ENCODE measurements at places on chromosomes 6 and 20.

DNA sequence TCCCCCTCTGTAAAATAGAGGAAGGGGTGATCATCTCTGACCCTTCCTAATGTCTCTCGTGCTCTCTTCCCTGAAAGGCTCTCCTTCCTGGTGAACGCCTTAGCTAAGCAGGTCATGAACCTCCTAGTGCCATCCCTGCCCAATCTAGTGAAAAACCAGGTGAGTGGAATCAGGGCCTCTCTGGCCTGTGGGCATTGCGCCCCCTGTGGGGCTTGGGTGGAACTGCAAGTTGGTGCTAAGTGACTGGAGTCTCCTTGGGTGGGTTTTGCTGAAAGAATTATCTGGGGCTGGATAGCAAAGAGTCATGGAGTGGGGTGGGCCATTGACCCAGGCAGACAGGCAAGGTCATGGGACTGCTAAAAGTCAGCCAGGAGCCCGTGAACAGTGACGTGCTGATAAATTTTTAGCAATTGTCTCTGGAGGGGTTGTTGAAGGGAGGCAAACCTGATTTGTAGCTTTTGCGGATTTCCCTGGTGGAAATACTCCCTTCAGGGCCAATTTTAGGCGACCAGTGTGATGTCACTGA is 8.9 kb downstream of the BPIFB1 start:
- no peak for DNase-seq

- DNase-seq: no peak
Measured at GRCh38 chr6:76472858-76473257, 400.4 kb upstream of the IMPG1 start.

DNA sequence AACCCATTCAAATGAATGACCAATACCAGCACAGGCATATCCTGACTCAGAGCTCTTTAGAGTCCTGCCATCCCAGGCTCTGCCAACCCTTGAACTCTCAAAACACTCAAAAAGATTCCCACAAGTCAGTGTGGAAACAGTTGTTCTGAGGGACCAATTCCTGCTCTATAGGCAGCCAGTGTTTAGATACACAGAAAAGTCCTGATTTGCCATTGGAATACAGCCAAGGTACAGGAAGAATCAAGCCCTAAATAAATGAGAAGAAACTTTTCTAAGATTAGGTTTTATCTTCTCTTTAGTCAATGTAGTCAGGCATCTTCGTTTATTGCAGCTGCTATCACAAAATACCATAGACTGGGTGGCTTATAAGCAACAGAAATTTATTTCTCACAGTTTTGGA is 626.8 kb upstream of the ARID1B start:
- DNase-seq: no peak

DNA sequence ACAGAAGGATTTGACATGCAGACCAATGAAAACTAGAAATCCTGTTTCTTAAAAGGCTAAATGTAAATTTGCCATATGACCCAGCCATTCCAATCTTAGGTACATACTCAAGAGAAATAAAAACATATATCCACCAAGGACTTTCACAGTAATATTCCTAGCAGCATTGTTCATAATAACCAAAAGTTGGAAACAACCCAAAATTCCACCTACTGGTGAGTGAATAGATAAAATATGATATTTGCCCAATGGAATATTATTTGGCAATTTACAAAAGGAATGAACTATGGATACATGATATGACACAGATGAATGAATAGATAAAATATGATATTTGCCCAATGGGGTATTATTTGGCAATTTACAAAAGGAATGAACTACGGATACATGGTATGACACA is 22.7 kb downstream of the MTCL3 start:
- no peak for DNase-seq

DNA sequence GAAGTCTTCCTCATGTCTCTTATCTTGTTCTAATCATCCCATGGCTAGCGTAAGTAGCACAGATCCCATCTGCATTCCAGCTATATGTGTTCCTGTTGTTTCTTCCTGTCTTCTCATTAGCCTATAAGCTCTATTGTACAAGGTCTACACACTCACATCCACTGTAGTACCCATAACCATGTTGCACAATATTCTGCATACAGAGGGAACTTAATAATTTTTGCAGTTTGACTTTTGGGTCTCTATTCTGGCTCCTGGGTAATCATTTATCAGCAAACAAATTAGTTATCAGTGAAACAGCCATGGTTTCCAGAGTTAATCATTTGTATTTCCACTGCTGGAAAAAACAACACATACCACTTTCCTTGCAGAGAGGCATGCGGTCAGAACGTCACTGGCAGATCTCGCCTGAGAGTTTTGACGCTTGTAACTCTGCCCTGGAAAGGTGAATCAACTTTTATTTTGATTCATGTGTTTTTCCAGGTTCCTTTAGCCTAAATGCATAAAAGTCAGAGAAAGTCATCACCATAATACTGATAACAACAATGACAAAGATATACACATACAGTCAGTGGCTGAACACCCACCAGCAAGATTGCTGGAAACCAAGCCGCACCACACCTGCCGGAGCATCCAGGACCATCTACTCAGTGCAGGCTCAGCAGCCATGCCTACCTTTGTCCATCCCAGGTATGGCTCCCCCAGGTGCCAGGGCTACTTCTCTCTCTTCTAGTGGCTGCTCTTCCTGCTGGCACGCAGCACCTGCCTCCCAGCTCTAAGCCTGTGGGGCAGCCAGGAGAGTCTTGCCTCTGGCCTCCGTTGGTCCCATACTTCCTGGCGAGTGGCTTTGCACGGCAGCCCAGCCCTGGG is 158.2 kb downstream of the QRSL1 start:
- no peak for DNase-seq

GRCh38 chr6:120771019-120771418 is 563.3 kb downstream of the TBC1D32 start:
- DNase-seq: no peak

- no peak for DNase-seq
Measured at GRCh38 chr20:59055302-59055701, 12.7 kb upstream of the PRELID3B start.

DNA sequence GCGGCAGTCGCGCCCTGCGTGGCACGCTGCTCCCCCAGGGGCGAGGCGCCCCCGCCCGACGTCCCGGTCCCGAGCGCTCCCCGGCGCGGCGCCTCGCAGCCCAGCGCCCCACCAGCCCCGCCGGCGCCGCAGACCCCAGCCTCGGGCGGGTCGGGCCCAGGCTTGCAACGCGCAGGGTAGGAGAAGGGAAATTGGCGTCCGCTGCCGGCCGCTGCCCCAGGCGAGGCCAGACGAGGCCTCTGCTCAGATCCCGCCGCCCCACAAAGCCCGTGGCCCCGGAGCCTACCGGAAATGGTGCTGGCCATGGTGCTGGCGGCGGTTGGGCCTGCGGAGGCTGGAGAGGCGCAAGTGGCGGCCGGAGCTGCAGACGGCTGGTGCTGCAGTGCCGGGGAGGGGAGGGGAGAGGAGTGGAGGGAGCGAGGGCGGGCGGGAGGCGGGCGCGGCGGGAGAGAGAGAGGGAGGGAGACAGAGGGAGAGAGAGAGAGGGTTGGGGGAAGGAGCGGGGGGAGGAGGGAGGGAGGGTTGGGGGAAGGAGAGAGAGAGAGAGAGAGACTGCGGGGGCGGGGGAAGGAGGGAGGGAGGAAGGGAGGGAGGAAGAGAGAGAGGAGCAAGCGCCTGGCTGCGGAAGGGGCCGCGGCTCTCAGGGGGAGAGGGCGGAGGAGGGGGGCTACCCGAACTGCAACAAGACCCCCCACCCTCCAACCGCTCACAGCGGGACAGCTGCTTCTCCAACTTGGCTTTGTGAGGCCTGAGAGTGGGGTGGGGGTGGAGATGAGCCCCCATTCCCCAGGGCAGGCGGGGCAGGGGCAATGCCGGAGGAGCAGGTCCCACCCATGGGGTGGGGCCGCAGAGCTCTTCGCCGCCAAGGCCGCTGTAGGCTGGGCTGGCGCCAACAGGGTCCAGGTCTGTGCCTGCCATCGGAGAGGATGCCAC is at the start of gene STMN3:
Gene STMN3, minus strand, starts transcription at position 384 of the 933 bp plus-strand sequence. Its CDS starts 79 bp downstream, at position 305.
- DNase-seq: no peak

DNA sequence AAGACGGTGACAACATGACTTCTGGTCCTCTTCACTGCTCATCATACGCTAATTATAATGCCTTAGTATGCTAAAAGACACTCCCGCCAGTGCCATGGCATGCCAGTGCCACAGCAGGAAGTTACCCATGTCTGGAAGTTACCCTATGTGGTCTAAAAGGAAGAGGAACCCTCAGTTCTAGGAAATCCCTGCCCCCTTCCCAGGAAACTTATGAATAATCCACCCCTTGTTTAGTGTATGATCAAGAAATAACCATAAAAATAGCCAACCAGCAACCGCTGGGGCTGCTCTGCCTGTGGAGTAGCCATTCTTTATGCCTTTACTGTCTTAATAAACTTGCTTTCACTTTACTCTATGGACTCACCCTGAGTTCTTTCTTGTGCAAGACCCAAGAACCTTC is 15.8 kb upstream of the SERPINB9 start:
- DNase-seq: no peak

- DNase-seq: no peak
Measured at GRCh38 chr6:106525107-106525881, 104.0 kb downstream of the RTN4IP1 start.

DNA sequence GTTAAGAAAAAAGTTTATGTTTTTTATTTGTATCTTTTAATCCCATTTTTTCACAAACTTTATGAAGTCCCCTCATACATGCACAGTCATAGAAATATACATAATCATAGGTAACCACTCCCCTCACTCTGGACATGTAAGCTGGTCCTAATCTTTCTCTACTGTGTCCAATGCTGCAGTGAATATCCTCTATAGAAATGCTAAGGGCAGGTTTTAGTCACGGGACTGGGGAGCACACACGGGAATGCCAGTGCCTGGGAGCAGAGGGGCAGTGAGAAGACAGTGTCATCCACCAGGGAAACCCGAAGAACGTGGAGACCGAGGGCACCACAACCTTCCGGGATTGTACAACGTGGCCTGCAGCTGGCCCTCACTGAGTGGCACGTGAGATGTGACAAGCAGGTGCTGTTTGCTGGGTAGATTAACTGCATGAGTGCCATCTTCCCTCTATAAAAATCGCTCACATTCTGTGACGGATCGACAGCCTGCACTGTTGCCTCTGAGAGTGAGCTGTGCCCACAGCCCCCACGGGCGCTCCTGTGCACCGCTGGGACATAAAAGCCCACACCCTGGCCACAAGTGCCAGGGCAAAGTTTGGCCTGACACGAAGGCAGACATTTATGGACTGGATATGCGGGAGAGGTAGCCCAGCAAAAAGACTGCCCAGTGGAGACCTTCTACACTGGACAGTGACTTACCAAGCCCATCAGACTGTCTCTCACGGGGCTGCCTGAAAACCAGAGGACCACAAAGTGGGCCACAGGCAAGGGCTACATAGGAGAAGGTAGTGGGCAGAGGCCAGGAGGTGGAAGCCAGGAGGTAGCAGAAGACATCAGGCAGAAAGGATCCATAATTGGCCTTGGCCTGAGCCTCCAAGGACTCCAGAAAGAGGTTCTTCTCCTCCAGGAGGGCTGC is 63.2 kb downstream of the FGD2 start:
- DNase-seq: no peak

DNA sequence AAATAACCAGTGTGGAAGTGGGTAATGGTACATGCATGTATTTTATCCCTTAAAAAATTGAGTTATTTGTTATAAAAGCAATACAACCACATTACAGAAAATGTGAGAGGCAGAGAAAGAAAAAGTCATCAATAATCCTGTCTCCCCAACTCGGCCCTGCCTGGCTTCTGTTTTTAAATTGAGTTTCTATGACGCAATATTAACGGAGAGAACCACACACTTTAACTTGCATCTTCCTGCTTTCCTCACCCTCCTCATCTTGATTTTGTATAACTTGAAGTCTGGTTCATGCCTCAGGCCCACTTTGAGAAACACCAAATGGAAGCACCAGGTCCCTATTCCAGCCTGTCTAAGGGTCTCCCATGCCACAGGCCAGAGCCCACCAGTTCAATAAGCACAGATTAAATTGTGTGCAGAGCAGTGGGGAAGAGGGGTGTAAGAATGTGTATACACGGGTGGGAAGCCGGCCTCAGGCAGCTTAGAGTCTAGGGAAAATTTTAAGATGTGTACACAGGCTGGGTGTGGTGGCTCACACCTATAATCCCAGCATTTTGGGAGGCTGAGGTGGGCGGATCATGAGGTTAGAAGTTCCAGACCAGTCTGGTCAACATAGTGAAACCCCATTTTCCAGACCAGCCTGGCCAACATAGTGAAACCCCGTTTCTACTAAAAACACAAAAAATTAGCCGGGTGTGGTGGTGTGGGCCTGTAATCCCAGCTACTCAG is 15.9 kb downstream of the KCNK5 start:
- DNase-seq: no peak

DNA sequence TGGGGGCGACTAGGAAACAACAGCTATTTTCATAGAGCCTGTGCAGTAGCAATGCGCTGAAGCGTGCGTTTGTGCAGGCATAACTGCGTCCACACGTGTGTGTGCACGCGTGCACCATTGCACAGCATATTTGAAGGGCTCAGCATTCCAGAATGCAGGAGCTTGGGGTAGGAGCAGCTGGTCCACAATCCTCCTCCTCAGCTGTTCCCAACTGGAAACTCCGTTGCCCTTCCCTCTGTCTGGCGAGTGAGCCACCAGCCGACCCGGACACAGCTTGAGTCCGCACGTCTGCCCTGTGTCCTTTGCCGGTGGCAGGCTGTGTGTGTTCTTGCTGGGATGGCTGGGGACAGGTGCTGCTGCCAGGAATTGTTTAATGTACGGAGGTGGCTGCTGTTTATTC is 110.2 kb downstream of the SASH1 start:
- no peak for DNase-seq

- no peak for DNase-seq
Measured at GRCh38 chr20:53332022-53332837, 261.4 kb downstream of the ZNF217 start.

- DNase-seq: no peak
Measured at GRCh38 chr20:25006431-25007167, 14.0 kb upstream of the APMAP start.

- DNase-seq: no peak
Measured at GRCh38 chr20:49480236-49480635, 2.2 kb downstream of the KCNB1 start.

DNA sequence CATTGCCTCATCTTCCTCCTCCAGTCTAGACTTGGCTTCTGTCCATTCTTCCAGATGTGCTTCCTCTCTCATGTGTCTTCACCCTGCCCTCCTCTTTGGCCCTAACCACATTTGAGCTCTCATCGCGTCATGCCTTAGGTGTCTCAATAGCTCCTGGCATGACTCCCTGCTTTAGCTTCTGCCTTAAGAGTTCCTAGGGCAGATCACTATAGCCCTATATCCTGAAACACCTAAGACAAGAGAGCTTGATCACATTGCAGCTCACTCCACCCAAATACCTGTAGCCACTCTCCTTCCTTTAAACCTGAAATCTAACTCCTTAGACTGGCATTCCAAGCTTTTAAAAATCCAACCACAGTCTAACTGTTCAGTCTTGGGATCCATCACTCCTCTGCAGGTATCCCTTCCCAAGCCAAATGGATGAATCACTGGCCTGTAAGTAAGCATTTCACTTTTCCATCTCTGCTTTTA is 69.0 kb upstream of the STXBP5 start:
- DNase-seq: peak; percentile 80

Measured in epithelial cell of prostate (primary cell).